GM04503 (cell line): ENCODE measurements at places on chromosomes 11 and 22.

GRCh38 chr22:40176921-40177737 is 596 bp upstream of the TNRC6B start:
- DNase-seq, result no peak

DNA sequence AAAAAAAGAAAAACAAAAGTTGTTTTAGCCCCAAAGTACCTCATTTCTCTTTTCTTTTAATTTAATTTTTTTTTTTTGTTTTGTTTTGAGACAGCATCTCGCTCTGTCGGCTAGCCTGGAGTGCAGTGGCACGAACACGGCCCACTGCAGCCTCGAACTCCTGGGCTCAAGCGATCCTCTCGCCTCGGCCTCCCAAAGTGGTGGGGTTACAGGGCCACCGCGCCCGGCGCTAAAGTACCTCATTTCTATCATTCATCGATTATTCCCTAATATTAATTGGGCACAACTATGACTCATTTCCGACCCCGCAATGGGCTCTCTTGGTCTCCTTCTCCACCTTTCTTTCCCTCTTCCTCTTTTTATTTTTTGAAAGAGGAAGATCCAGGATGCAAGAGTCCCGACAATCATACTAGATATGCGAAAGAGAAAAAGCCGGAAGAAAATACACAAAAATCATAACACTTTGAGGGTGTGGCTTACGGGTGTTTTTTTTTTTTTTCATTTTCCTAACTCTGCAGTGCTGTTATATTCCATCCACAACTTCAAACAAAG is 475 bp upstream of the AIP start:
- no peak for DNase-seq

GRCh38 chr11:118503216-118503615 is 24.1 kb upstream of the TTC36 start:
- no peak for DNase-seq

DNA sequence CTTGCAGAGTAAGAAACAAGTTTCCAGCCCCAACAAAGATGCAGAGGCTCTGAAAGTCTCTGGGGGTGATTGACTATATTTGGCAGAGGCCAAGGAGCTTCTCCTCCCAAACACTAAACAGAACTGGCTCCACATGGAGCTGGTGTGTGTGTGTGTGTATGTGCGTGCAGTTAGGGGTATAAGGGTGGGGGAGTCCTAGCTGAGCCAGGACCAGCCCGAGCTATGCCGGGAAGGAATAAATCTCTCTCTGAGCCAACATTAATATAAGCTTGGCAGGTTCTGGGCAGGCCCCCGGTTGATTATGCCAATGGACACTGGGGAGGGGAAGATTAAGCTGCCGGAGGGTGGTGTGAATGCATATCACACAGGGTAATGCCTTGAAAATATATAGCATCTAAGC is 324.2 kb downstream of the MIAT start:
- no peak for DNase-seq

DNA sequence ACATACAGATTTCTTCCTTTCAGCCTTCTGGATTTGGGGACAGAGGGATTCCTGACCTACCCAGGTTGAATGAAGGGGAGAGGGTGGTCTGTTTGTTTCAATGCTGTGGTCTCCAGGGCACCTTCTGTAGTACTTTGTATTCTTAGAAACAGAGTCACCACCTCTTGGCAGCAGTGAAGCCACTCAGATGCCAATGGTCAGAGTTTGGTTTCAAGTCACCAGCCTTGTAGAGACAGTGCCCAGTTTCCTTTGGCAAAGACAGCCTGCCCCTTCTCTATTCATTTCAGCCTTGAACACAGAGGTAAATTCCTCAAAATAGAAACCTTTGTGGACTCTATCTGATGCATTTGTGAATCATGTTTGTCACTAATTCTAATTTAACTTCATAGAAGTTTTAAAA is 111.7 kb upstream of the RASSF10 start:
- DNase-seq, result no peak

DNA sequence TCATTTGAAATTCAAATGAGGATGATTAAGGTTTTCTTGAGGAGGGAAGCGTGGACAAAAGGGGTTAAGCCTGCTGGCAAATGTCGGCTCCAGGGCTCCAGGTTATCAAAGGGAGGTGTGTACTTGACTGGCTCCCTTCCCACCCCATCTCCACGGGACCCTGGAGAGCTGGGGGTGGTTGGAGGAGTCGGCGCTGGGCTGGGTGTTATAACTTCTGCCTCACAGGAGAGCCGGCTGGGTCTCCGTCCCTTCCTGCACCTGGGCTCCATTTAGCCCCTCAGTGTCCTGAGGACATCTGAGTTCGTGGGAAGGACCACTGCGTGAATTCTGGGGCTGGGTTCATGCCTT is 15.6 kb downstream of the POU2F3 start:
- no peak for DNase-seq

- DNase-seq, result no peak
These were observed 563.0 kb downstream of the SOX6 start for GRCh38 chr11:15793043-15793996.

- peak; percentile 26 for DNase-seq
These were observed 98.6 kb downstream of the KIF18A start for GRCh38 chr11:28009388-28009787.

GRCh38 chr22:33271390-33272161 is 213.4 kb upstream of the SYN3 start:
- no peak for DNase-seq

GRCh38 chr11:119567688-119568582 is 145.0 kb upstream of the THY1 start:
- peak; percentile 90 for DNase-seq

DNA sequence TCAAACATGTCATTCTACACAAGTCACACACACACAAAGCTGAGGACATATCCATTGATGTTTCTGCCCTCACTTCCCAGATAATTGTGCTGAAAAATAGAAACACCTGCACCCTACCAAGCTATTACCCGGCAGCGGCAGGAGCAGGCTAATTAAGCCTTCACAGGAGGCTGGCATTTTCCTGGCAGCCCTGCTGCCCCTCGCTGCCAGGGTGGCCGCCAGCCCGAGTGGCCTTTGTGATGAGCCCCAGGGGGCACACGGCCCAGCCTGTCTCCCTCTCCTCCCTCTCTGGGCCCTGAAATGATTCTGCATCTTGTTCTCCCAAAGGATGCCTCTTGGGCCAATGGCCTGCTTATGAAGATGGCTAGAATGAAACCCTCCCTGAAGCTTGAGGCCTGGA is 76.2 kb upstream of the TP53I11 start:
- DNase-seq, result no peak

DNA sequence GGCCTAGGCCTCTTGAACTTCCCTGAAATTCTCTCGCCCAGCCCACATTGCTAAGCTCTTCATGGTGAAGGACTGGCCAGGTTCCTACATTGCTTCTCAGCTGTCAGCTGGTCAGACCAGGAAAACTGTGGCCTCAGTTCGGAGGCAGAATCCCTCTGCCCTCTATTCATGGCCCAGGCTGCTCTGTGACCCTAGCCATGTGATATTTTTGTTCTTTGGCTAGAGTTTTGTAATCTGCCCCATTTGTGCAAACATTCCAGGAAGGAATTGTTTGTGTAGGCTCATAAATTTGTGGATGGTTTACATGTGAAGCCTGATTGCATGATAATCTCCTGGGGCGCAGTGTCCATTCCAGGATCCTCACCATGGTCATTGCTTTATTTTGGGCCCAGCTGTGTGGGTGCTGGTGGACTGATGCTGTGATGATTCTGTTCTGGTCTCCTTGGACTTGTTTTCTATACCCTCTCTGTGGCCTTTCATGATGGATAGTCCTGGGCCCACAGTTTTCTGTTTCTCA is 149.1 kb upstream of the E2F8 start:
- no peak for DNase-seq

DNA sequence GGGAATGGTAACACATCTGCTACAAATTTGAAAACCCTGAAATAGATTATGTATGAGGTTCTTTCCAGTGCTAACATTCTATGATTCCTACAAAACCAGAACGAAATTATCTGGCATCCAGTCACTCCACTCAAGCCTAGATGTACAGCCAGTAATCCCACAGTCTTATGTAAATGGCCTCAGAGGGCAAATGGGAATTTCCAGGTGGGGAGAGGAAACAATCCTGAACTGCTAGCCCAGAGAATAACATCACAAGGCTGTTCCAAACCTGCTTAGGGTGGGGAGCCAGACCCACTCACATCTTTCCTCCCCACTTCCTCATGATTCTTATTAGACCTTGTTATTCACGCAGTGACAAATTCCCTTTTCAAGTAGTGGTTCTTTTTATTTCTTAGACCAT is 3.5 kb downstream of the FIBIN start:
- no peak for DNase-seq

- DNase-seq, result no peak
These were observed 772 bp downstream of the TBC1D10C start for GRCh38 chr11:67404515-67405195.
